ENCODE measurements at places on chromosomes 1 and 21.

GRCh38 chr1:11670747-11671146, 6.7 kb downstream of the FBXO6 start:
- DNase-seq = no peak

- DNase-seq = no peak
These were observed 320 bp downstream of the C1orf174 start for GRCh38 chr1:3899754-3900149.

- no peak for DNase-seq
These were observed 53.5 kb upstream of the DMRTB1 start for GRCh38 chr1:53405737-53406136.

- no peak for DNase-seq
These were observed 8.7 kb upstream of the MAP3K7CL start for GRCh38 chr21:29121759-29122158.

GRCh38 chr1:235566084-235566483, 61.8 kb upstream of the B3GALNT2 start:
- DNase-seq = no peak

DNA sequence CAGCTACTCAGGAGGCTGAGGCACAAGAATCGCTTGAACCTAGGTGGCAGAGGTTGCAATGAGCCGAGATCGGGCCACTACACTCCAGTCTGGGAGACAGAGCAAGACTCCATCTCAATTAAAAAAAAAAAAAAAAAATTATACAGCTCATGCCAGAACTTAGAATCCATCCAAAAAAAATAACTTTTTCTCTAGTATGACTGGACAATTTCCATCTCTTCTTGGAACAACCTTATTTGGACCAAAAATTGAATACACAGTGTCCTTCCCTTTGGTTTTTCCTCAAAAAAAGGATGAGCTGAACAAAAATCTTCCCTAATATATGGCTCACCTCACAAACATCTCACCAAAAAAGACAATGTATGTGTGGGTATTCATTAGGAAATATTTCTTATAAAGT, 73.7 kb downstream of the TOR3A start:
- no peak for DNase-seq

DNA sequence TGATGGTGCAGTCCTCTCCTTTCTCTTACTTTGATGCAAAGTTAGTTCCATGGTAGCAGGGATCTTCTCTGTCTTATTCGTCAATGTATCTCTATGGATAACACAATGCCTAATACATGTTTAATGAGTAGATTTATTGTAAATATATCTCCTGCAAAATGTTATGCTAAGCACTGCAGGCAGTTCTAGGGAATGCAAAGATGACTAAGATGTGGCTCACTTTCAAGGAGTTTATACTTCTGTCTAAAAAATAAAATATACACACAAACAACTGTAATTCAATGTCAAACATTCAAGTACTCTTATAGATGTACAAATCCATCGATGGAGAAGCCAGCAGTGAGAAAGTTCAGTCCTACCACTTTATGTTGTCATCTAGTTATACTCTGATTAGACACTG, 194.3 kb downstream of the KCTD3 start:
- no peak for DNase-seq

GRCh38 chr1:218994615-218995014, 179.1 kb upstream of the LYPLAL1 start:
- DNase-seq = no peak

- DNase-seq = no peak
These were observed 93.2 kb upstream of the HNRNPU start for GRCh38 chr1:244957525-244957924.

GRCh38 chr1:14782741-14783591, 184.5 kb downstream of the KAZN start:
- DNase-seq = no peak

GRCh38 chr1:236759252-236759859, 35.7 kb upstream of the MTR start:
- no peak for DNase-seq

- DNase-seq = no peak
These were observed 336.2 kb upstream of the SGIP1 start for GRCh38 chr1:66197785-66198184.

DNA sequence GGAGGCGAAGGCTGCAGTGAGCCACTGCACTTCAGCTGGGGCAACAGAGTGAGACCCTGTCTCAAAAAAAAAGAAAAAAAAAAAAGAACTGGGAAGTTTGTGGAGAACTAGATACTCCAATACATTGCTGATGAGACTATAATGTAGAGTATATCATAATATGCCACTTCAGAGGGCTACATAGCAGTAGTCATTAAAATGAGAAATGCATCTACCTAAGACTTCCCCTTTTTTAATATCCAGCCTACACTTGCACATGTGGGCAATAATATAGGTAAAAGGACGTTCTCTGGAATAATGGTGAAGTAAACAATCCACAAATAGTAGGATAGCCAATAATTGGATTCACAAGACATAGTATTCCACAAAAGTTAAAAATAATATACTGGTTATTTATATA, 311.0 kb downstream of the HLX start:
- no peak for DNase-seq

DNA sequence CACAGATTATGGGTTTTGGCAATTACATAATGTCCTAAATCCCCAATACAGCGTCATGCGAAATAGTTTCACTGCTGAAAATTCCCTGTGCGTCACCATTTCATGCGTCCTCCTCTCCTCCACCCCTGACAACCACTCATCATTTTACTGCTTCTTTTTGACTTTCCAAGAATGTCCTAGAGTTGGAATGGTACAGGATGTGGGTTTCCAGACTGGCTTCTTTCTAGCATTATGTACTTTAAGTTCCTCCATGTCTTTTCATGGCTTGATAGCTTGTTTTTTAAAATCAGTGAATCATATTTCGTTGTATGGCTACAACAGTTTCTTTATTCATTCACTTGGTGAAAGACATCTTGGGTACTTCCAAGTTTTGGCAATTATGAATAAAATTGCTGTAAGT, 7.4 kb downstream of the NBPF3 start:
- no peak for DNase-seq

DNA sequence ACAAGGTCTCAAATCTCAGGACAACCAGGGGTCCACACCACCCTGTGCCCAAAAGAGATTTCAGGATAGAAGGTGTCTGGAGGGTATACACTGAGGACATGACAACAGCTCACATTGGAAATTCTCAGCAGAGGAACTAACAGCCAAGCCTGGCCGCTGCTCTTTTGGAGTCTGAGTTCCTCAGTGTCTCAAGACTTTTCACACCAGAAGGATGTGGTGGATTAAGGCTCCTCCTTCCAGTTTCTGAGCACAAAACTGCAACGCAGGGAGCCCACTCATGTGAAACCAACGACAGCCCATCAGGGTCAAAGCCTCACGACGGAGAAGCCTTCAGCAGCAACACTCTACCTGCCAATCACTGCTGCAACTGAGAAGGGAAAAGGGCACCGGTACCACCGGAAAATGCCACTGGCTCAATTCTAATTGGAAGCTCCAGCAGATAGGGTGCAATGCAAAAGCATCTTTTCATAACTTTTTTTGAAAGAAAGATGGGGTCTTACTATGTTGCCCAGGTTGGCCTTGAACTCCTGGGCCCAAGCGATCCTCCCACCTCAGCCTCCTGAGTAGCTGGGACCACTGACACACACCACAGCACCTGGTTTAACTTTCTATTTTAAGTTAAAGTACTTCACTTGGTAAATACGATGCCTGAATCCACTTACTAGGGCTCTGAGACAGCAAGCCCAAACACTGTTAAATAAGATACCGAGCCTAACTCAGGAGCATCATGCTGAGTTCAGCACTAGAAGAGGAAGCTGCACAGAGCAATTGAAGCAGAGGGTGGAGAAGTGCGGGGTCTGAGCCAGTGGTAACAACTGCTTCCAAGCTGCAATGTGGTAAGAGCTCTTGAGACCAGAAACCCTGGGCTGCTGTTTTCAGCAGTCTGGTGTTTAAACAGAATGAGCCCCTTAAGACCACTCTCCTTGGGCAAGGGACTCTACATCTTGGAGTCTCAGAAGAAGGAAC, 7.8 kb downstream of the CAPZB start:
- DNase-seq = no peak

- DNase-seq = no peak
These were observed 1795.5 kb downstream of the MRPL39 start for GRCh38 chr21:23811805-23812204.

DNA sequence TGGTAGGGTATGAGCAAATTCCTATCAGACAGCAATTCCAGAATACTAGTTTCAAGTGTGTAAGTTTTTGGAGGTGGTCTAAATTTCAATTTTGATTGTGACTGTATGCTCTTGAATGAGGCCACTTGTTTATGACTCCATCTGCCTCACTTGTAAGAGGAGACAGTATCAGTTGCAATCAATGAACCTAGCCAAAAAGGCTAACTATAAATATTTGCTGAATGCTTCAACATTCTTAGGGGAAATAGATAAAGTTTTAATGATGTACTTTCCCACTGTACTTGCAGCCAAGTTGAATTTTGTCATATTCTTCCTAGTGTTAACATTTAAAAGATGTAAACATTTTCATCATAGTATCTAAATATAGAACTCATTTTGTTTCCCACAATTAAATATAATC, 32.1 kb upstream of the RWDD3 start:
- no peak for DNase-seq

DNA sequence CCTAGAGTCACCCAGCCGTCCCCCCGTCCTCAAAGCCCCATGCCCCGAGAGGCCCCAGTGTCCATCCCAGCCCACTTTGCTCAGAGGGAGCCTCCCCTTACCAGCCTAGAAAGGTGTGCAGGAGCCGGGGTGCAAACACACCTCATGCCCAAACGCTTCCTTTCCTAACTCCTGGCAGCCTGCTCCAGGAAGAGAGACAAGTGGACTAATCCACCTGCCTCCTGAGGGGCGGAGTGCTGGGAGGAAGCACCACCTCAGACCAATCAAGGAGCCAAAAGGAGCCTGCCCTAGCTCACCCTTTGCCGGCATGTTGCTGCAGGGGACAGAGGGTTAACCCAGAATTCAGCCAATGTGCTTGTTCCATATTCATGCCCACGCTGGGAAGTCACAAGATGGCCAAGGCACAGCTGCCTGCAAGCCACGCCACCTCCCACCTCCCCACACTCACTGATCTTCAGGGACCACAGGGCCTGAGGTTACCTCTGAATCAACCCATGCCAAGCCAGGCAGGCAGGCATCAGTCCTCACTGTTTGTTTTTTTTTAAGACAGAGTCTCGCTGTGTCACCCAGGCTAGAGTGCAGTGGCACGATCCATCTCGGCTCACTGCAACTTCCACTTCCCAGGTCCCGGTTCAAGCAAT, 27.8 kb downstream of the PLEKHA6 start:
- no peak for DNase-seq

- DNase-seq = no peak
These were observed 4.6 kb downstream of the AGTRAP start for GRCh38 chr1:11740258-11741192.

- no peak for DNase-seq
These were observed 395.0 kb upstream of the DUSP10 start for GRCh38 chr1:222136869-222137268.

- no peak for DNase-seq
These were observed 639.5 kb downstream of the MATN1 start for GRCh38 chr1:30083800-30084464.

GRCh38 chr1:66250075-66250474, 283.9 kb upstream of the SGIP1 start:
- no peak for DNase-seq

GRCh38 chr21:37165586-37165985, 92.5 kb downstream of the TTC3 start:
- no peak for DNase-seq

GRCh38 chr1:11682287-11682771, 1.4 kb upstream of the MAD2L2 start:
- DNase-seq = no peak

GRCh38 chr1:219812491-219813203, 115.7 kb downstream of the SLC30A10 start:
- peak; percentile 38 for DNase-seq

DNA sequence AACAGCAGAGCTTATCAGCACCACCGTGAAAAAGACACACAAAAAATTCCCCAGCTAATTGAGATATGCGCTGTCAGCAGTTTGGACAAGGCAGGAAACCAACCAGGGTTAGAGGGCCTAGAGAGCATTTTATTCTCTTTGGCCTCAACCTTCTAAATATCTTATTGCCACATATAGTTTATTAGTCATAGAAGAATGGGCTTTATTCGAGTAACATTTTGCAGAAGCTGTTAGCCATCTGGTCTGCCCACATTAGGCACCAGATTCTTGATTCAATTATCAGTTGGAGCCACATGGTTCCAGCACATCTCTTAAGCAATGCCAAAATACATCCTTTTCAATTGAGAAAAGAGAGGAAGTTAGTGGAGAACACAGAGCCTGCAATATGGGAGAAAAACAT, 109.9 kb upstream of the CXADR start:
- no peak for DNase-seq

DNA sequence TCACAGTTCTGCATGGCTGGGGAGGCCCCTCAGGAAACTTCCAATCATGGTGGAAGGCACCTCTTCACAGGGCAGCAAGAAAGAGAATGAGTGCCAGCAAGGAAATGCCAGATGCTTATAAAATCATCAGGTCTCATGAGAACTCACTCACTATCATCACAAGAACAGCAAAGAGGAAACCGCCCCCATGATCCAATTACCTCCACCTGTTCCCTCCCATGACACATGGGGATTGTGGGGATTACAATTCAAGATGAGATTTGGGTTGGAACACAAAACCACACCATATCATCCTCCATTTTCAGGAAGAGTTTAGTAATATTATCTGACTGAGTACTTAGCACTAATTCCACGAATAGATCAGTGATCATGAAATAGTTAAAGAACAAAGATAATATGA, 244.2 kb downstream of the LMO4 start:
- DNase-seq = no peak

- no peak for DNase-seq
These were observed 4.3 kb upstream of the MIA3 start for GRCh38 chr1:222613627-222614026.

- DNase-seq = no peak
These were observed 58.4 kb downstream of the MROH9 start for GRCh38 chr1:170993717-170994116.

GRCh38 chr1:9395018-9395417, 102.3 kb downstream of the SPSB1 start:
- no peak for DNase-seq

DNA sequence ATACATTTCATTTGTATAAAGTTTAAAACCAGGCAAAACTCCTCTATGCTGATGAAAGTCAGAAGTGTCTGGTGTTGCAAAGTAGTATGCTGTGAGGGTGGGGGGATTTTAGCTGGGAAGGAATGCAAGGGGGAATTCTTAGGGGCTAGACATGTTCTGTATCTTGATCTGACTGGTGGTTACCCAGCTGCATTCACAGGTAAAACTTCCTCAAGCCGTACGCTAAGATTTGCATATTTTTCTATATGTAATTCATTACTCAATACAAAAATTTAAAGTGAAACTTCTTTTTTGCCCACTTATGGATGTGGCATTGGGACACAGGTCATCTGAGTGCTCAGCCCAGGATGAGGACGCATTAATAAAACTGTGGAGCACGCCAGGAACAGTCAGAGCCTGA, 323.3 kb downstream of the PAPPA2 start:
- DNase-seq = no peak

- no peak for DNase-seq
These were observed 55.4 kb downstream of the LPGAT1 start for GRCh38 chr1:211775170-211775569.

GRCh38 chr21:22020221-22020620, 1022.0 kb downstream of the NCAM2 start:
- no peak for DNase-seq

Measured in breast epithelium (tissue), 4 donors.